NCI-H1930 (cell line): ENCODE measurements at places on chromosomes 1 and 21.

DNA sequence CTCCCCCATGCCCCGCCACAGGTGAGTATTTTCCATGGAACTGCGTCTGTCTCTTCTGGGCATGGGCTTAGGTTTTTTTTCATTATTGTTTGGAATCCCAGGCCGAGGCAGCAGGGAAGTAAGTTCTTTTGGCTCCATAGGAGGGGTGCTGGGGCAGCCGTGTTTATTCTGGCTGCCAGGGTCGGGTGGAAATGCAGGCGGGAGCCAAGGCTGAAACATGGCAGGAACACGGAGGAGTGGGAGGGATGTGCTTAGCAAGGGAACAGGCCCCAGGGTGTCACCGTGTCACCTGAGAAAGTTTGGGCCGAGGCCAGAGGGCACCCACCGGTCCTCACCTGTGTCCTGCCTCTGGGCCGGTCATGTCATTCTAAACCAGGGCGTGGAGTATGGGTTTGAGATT is 4.5 kb upstream of the DHRS3 start:
- DNase-seq, result no peak

DNA sequence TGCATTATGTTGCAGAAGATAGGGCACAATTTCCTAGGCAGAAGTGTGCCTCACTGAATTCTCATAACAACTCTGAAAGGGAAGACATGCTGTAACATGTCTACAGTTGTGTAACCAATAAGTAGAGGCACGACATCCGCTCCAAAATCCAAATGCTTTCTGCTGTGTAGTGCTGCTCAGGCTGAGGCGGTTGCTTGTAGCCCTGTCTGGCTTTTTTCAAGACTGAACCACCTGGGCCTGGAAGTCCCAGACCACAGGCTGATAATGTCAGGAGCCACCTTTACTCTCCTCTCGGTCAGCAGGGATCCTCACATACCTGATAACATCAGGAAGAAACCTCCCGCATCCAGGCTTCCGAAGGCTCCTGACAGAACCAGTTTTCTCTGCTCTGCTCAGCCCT is 10.9 kb downstream of the AKNAD1 start:
- DNase-seq, result no peak

DNA sequence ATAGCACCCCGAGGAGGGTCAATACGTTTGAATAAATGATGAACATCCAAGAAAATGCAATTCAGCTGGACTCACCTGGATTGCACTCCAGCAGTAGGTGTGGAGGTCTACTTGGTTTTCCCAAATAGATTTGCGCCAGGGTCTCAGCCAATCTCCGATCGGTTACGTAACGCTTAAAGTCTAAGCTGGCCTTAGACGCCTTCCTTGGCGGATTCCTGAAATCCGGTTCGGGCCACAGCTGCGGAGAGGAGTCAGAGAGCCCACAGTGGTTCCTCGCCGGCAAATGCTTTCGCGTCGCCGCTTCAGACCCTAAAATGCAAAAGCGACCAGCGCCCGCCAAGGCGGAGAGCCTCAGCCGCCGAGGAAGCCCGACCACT is 322 bp downstream of the TFB2M start:
- no peak for DNase-seq

GRCh38 chr21:26153758-26154157 is 16.8 kb downstream of the APP start:
- no peak for DNase-seq

DNA sequence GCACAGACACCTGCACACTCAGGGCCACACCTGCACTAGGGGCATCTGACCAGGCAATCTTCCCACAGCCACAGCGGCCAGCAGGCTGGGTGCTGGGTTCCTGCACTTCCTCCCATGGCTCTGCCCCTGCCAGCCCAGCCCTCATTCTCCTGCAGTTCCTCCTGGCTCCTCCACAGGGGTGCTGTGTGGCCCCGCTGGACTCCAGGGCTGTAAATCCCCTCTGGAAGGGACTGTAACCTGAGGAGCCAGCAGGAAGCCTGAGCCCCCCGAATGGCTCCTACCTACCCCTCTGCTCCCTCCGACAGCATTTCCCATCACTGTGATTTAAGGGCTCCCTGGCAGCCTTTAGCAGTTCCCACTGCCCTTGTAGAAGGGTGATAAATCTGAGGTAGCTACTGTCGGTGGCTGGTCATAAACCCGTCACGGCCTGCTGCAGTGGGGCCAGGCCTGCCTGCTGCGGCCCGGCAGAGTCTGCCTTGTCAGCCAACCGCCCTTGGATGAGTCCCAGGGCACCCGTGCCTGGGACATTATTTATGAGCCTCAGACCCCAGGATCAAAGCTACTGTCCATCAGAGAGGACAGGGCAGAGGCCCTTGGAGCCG is 8.8 kb downstream of the UBL4B start:
- DNase-seq, result no peak

- DNase-seq, result peak; percentile 58
Measured at GRCh38 chr1:7975212-7975865, 13.8 kb downstream of the PARK7 start.

GRCh38 chr1:228037401-228038386 is 30.9 kb downstream of the WNT3A start:
- DNase-seq, result no peak

DNA sequence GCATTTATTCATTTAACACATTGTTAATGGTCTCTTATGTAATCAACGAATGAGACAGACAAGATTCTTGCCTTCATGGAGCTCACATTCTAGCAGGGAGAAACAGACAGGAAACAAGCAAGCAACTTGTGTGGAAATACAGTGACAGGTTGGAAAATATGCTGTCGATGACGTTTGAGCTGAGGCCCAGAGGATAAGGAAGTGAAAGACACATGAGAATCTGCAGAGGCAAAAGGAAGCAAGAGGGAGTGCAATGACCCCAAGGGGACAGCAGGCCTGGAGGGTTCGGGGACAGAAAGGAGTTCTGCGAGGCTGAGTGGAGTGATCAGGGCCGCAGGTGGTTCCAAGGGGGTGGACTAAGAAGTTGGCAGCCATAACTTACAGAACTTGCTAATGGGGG is 60.6 kb upstream of the AKT3 start:
- DNase-seq, result no peak

DNA sequence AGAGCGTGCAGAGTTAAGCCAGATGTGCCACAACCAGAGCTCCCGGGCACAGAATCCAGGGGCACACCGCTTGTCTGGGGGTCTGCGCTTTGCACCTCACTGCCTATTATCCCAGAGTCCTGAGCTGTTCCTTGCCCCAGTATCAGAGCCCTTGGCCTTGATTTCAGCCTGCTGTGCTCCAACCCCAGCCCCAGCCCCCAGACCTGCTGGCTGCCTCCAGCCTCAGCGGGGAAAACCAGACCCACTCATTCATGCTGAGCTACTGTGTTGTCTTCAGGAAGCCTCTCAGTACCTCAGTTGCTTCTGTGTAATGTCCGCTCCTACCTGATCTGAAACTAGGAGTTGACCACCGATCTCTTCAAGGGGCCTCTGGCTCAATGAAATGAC is 1.1 kb downstream of the IKBKE start:
- DNase-seq, result no peak

GRCh38 chr1:69710484-69711189 is 142.9 kb downstream of the LRRC7 start:
- no peak for DNase-seq

DNA sequence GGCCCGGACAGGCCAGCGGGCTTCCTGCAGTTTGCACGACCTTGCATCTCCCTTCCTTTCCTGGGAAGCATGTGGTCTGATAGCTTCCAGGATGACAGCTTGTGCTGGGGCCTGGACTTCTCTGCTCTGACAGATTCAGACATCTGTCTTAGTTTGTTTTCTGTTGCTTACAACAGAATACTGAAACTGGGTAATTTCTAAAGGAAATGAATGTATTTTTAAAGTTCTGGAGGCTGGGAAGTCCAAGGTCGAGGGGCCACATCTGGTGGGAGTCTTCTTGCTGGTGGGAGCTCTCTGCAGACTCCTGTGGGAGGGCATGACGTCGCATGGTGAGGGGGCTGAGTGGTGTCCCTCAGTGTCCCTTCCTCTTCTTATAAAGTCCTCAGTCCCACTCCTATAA is 35.3 kb upstream of the TENT5B start:
- no peak for DNase-seq

DNA sequence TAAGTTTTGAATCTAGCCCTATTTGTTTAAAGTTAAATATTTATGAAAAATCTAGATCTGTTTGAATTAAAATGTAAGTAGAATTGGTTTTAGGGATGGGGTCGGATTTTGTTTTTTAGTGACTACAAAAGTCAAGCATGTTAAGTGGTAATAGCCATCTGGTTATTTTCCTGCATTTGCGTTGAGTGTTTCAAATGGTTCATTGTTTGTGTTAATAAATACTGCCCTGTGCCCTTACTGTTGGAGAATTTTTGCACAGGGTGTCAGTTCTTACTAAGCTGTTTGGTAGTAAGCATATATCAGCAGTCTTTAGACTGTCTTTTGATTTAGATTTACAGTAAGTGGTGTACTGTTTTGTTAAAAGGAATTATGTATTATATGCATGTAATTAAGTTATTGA is 46.1 kb upstream of the TARS2 start:
- no peak for DNase-seq

DNA sequence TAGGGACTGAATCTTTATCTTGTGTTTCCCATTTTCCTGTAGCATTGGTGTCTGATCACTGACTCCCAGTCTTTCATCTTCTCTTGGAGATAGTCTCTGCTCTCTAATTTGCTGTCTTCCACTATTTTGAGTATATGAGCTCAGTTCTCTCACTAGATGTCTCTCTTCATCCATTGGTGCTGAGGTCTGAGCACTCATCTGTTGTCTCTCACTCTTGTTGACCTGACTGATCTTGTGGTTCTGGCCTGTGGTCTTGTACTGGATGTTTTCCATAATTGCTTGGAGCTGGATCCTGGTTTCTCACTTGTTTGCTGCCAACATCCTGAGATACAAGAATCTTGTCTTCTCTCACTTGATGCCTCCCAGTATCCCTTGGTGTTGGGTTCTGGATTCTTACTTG is 25.1 kb upstream of the S100A11 start:
- DNase-seq, result no peak

DNA sequence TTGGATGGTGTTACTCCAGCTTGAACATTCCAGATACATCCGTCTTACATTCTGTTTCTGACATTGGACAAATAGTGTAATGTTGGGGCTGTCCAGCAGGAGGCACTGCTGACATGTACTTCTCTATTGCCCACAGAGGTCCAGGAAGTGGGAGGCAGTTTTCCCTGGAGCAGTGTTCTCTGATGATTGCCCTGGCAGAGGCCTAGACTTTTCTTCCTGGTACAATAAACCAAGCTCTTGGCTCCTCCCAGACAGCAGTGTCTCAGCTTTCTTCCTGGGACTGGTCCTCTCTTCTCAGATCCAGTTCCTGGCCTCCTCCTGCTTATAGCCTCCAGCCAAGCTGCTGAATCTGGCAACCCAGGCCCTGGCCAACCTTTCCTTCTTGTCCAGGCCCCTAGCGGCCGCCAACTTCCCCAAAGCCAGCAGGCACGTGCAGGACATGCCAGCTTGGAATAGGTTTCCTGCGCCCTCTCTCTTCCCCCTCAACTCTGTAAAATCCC is 14.9 kb upstream of the IFNLR1 start:
- no peak for DNase-seq

DNA sequence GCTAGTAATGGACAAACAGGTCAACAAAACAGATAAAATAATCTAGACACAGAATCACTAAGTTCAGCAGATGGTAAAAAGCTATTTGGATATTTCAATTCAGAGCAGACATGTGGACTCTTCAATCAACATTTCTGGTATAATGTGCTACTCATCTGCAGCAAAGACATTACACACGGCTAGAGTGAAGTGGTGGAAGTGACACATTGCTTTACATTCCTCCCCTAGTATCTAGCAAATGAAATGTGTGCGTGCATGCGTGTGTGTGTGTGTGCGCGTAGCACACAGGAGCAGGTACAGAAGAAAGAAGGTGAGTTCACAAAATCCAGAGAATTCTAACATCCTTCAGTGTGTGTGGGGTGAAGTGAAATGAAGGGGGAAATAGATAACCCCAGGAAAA is 8.3 kb downstream of the AHCTF1 start:
- DNase-seq, result no peak

GRCh38 chr1:112956544-112957132 is 642 bp upstream of the SLC16A1 start:
- DNase-seq, result no peak

DNA sequence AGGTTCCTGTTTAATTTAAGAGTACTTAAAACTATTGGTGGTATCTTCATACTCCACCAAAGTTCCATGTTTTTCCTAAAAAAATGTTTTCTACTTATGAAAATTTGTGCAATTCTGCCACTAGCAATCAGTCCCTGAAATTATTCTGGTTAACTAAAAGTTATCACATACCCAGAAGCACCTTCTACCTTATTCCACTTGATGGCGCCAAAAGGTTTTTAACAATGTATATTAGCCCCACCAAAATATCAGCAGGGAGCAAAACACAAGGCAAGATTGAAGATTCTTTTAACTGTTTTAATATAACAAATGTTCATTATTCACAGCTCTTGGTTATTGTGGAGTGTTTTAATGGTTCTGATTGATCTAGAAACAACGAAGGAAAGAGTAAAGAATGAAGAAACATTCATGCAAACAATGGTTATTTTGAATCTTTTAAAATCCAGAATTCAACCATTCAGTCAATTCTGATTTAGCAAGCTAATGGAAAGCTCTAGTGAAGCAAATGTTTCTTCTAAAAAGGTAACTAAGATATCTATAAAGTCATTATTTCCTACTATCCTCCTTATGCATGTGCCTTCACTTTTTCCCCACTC is 67.2 kb downstream of the TTLL7 start:
- peak; percentile 33 for DNase-seq

DNA sequence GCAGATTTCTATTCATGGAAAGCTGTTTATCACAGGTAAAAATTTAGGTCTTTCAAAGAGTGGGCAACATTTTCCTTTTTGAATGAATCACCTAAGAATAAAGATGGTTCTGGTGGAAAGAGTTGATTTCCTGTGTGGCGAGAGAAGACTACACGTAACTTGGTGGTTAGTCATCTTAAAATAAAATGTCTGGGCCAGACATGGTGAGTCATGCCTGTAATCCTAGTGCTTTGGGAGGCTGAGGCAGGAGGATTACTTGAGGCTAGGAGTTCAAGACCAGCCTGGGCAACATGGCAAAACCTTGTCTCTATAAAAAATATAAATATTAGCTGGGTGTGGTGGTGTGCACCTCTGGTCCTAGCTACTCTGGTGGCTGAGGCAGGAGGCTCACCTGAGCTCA is 65.7 kb downstream of the DISP1 start:
- no peak for DNase-seq

GRCh38 chr1:162381383-162381782 is at the start of gene C1orf226:
Gene C1orf226, plus strand, starts transcription at chr1:162381728. Its CDS starts 174 bp downstream, at chr1:162381902.
- no peak for DNase-seq

DNA sequence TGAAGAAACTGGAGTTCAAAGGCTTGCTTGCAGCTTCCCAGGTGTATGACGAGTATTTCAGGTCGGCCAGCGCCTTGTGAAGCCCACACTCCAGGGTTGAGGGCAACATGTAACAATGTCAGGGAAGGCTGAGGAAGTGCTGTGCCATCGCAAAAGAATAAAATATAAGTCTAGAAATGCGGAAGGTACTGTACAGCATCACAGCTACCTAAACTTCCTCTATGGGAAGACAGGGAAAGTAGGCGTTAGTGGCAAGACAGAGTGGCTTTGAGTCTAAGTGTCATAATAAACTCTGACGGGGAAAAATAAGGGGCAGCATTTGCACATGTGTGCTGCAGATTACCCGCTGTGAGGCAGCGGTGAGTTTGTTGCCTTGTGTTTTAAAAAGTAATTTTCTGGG is 28.9 kb downstream of the DOP1B start:
- no peak for DNase-seq
